Liver (tissue), 10 donors: ENCODE measurements at places on chromosomes 1 and 21.

DNA sequence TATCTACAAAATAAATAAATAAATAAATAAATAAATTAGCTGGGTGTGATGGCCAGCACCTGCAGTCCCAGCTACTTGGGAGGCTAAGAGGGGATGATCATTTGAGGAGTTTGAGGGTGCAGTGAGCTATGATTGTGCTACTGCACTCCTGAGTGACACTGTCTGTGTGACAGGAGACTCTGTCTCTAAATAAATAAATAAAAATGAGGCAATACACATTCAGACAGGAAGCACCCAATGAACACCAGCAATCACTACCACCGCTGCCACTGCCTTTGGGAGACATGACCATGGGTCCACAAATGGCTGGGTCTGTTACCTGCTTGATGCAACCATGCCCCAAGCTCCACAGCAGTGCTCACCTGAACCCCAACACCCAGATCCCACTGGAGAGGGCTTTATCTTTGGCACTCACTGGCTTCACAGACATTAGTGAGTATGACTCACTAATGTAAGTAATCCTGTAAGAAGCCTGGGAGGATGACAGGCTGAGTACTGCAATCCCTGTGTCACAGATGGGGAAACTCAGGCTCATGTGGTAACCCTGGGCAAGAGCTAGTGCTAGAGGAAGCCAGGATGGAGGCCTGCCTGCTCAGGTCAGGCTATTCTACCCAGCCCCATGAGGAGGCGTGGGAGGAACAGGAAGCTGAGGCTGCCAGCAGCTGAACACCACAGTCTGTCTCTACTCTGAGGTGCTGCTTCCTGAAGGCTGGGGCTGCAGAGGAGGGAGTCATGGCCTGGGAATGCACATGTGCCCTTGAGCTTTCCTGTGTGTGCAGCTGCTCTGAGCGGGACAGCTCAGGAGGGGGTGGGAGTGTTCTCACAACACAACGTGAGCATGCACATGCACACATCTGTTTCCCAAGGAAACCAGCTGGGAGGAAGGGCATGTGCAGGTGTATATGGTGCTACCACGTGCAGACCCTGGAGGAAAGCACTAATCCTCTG lies 43.0 kb downstream of the SLC9A1 start:
- DNase-seq: no peak

DNA sequence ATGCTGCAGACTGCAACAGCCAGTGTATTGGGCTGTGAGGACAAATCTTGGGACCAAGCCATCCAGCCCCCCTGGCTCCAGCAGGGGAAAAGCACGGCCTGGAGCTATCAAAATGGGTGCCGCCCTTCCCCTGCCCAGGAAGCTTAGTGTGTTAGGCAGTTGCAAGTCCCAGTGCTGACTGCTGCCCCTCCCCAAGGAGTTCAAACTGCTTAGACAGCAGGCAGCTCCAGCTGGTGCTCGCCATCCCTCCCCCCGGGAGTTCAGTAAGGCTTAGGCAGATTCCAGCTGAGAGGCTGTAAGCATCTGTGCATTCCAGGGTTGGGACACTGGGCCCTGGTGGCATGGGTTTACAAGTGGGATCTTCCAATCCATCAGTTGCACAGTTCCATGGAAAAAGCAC lies 579.6 kb upstream of the NR5A2 start:
- DNase-seq: no peak

GRCh38 chr1:40873863-40874472 lies 11.8 kb upstream of the CITED4 start:
- DNase-seq: no peak

GRCh38 chr1:235098991-235099390 lies 29.6 kb downstream of the TOMM20 start:
- DNase-seq: no peak

DNA sequence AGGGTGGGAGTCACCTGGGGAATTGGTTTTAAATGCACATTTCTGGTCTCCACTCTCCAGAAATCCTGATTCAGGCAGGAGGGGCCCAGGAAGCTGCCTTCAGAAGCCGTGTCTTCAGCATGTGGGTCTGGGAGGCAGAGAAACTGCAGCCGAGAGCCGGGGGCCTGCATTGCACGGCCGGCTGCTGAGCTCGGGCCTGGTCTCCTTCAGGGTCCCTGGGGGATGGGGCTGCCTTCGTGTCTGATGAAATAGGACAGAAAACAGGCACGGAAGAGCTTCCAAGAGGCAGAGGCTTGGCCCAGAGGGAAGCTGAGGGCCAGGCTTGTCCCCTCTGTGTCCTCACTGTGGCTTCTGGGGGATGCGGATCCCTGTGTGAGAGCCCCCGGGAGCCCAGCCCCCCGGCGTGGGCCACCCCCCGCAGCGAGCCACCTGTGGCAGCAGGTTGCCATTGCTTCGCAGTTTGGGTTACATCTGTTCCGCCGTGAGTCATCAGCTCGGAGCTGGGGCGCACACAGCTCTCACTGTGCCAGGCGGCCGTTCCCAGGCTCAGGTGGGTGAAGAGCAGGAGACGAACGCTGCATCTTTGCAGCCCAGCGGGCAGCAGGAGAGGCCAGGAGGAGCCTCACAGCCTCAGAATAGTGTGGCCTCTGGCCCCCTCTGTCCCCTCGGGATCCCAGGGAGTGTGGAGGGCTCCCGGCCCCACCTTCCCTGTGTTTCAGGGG lies 72.4 kb downstream of the AJAP1 start:
- DNase-seq: no peak
